ENCODE measurements at places on chromosomes 2 and 18.

GRCh38 chr18:70709144-70709543 is 420.3 kb downstream of the SOCS6 start:
- no peak for DNase-seq

DNA sequence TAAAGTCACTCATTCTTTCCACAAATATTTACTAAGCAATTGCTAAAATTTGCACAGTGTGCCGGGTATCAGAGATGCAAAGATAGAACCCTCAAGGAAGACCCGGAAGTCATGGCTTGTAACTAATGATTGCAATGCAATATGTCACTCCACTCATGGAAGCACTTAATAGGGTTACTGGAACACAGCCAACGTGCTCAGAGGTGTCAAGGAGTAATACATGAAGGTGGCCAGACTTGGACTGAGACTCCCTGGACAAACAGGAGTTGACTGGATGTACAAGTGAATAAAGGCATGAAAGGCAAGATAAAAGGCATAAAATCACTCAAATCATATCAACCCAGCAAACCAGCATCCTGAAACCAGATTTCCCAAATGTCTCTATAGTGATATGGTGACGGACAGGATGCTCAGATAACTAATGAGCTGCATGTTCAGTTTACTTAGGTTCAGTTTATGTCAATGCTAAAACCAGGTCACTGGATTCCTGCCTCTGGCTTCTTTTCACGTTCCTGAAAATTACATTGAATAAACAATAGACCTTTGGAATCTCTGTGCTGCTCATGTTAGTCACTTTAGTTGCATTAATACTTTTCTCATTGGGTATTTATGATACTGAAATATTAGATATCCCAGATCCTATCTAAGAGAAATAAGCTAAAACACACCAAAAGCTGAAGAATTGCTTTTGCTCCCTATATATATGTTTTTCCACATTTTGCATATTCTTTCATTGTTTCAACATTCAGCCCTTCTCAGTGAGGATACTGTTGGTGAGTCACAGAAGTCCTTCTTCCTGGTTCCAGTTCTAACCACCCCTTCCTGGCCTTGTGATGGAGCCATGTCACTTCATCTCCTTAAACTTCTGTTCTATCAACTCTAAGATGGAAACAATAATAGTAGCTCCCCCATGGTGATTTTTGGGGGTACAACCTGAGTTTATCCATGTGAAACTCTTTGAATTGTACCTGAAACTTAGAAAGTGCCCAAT is 688.9 kb upstream of the ID2 start:
- DNase-seq = no peak

- DNase-seq = no peak
Observed at GRCh38 chr18:7824970-7825369, 257.9 kb downstream of the PTPRM start.

GRCh38 chr2:241945803-241946202 is 76.3 kb downstream of the RTP5 start:
- no peak for DNase-seq

DNA sequence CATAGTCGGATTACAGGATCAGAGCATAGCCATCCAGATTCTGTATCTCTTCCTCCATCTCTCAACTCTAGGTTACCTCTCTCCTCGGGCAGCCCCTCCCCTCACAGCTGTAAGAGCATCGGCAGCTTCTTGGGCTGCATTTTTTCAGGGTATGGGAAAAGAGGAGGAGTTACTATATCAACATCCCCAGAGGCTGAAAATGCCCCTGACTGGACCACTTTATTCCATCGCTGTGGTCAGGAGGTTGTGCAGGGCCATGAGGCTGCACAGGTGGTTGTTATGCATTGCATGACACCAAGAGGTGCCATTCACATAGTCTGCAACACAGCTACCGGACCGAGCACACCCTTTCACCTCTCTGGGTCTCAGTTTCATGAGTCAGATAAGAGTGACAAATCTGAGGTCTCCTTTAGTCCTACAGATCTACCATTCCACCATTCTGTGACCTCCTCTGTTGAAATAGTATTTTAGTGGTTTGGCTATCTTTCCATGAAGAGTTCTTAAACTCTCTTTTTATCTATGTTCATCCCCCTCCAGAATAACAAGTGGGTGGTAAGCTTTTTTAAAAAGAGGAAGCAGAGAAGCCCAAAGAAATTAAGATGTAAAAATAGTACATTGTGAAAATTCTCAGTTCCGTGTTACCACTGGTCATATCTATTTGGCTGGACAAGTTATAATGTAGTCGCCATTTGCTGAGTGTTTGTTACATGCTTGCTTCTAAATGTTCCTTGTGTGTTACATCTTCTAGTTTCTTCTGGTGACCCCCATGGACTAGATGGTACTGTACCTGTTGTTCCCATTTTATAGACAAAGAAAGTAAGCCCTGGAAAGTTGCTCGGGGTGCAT is 56.6 kb upstream of the SLC1A4 start:
- peak; percentile 76 for DNase-seq

- DNase-seq = no peak
Observed at GRCh38 chr18:23194997-23195957, 60.0 kb downstream of the CABLES1 start.

DNA sequence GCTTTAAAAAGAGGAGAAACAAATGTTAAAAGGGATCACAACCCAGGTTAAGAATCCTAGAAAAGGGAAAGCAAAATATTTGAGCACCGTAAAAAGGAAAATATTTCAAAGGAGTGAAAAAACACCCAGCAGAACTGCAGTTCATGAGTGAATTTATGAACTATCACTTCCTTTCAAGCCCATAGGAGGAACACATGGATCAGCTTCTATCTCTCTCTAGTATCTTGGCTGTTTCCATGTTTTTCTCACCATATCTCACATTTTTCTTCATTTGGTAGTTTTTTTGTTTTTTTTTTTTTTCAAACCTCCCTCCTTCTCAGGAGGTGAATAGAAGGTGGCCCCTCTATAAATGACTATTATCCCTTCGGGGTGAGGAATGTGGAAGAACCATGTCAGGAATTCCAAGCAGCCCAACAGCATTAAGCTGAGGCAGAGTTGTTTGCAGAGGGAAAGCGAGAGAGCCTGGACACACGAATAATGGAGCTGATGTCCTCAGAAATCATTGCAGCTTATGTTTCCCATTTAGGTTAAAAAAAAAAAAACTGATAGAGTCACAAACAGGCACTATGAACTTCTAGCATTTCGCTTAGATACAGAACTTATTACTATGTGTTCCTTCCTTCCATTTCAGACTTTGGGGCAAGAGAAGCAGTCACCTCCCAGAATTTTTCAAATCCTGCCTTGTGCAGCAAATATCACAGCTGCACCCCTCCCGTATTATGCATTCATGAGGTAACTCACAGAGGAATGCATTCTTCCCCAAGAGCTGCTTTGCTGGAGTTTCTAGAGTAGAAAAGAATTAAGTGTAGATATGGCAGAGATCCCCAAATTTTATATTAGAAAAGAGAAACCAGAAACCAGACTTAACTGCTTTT is 315.6 kb downstream of the IRS1 start:
- DNase-seq = no peak

GRCh38 chr2:186852508-186852907 is 3.5 kb upstream of the ZSWIM2 start:
- no peak for DNase-seq

DNA sequence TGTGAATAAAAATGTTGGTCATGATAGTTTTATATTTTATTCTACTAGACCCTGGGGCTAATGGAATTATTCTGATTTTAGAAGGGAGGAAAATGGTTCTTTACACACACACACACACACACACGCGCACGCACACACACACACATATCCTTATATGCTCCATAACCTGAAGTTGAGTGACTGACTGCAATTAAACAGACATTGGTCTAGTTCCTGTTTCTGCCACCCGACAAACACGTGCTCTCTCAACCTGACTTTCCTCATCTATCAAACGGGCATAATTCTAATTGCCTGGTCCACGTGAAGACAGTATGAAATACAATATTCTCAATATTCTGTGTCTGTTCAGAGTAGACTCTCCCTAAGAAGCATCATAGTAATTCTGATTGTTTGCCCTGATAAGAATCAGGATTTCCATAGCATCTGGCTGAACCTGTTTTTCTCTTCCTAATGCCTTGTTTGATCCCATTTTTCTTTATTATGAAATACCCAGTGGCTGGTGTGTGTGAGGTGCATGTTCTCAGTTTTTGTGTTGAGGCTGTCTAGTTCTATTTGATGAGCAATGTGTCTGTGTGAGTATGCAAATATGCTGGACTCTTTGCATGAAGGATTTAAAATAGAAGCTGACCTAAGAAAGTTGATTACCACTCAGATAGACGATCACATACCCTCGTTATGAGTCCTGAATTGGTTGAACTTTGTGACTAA is 51.0 kb downstream of the SETBP1 start:
- peak; percentile 49 for DNase-seq

DNA sequence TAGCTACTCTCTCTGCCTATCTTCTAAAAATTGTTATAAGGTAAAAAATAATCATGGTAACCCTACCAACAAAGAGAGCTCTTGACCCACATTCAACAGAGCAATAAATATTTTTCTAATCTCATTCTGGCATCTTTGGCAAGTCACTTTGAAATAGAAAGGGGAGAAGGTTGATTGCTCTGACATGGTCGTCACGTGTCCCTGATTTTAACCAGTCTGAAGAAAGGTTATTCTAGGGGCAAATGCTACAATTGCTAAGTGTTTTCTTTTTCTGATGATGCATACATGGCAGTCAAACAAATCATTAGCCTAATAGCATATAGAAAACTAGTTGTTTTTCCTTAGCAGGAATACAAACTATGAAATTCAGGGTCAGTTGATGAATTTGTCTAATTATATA is 153.3 kb upstream of the MAP3K20 start:
- DNase-seq = no peak

- DNase-seq = peak; percentile 65
Observed at GRCh38 chr18:12315911-12316310, 7.9 kb downstream of the TUBB6 start.

- DNase-seq = no peak
Observed at GRCh38 chr2:29844713-29845326, 76.6 kb downstream of the ALK start.

- no peak for DNase-seq
Observed at GRCh38 chr2:119319593-119319992, 47.0 kb downstream of the C2orf76 start.

GRCh38 chr2:238938003-238938400 is 90.1 kb downstream of the TWIST2 start:
- DNase-seq = no peak

- DNase-seq = no peak
Observed at GRCh38 chr18:44500808-44501610, 179.7 kb upstream of the SETBP1 start.

- DNase-seq = no peak
Observed at GRCh38 chr2:65615602-65616001, 183.2 kb upstream of the SPRED2 start.

DNA sequence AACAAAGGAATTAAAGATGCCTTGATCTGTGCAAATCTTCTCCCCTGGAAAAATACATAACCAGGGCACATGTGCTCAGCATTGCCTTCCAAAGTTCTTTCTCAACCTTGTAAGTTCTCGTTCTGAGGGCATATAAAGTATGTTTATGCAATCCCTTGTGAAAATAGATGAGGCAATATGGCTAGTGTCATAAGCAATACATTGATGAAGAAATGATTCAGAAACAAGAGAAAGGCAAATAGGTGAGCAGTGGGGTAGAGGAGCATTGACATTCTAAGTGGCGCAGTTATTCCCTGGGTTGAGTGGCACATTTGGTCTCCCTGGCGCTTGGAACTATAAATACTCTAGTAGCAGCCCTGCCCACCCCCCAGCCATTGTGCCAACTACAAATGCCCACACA is 57.4 kb upstream of the PGAP1 start:
- no peak for DNase-seq

GRCh38 chr18:59593291-59593717 is 103.9 kb downstream of the CCBE1 start:
- DNase-seq = no peak

DNA sequence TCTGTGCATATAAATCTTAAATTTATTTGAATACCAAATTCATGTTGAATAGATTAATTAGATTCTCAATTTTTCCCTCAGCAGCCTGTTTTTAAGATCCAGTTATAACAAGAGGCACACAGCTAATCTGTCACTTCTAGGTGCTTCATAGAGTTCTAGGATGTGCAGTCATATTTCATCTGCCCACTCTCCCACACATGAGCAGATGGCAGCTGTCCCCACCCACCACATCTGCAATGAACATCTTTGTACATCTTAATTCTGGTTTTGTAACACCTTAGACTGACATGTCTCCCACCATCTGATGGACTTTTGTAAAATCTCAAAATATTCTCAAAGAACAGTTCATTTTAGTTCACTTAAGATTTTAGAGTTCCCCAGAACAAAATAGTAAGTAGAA is 250.8 kb upstream of the ST6GAL2 start:
- no peak for DNase-seq

DNA sequence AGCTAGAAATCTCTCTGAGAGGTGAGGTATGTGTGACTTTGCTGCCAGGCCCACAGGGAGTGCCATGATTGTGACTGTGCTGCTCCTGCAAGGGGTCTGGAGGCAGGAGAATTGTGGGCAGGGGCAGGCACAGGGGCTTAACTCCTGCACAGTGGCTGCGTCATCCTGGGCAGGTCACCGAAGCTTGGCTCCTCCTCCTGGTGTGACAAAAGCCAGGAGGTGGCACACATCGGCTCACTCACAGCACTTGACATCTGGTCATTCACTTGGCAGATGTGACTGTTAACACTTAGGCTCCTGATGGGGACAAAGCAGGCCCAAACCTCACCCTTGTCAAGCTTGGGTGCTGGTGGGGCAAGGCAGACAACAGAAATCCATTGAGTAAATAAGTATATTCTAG is 36.4 kb upstream of the GLI2 start:
- DNase-seq = no peak

- DNase-seq = no peak
Observed at GRCh38 chr2:14790041-14790640, 157.6 kb downstream of the LRATD1 start.

GRCh38 chr2:40034198-40034597 is 255.1 kb upstream of the THUMPD2 start:
- DNase-seq = no peak

DNA sequence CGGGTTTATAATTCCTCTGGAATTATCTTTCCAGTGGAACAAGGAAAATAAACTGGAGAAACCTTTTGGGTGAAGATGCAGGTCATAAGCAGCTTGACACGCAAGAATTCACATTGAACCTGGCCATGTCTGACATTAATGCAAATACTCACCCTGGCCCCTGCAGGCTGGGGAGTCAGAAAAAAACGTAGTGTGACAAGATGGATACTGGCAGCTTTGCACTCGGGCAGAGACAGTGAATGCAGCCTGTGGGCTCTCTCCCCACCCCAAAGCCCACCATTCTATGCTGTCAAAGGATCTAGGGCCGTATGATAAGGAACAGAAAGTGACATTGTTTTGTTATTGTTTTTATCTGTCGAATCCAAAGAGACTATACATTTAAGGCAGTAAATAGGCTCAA is 223.1 kb downstream of the RBM43 start:
- no peak for DNase-seq

All from NAMALWA (cell line).